ENCODE measurements at places on chromosomes 1 and 21. TPM values are rescaled to one million over a fixed set of nuclear protein-coding genes. Genes with fewer than 3 reads are reported as not detected.

- H3K27ac ChIP-seq: peak overlapping the region; percentile 62
- H3K4me3 ChIP-seq: no peak overlapping the region
- no peaks in the 10 kb centered on the region for H3K27me3 ChIP-seq
- no peak for DNase-seq
- no peaks in the 10 kb centered on the region for H3K4me1 ChIP-seq
Observed at GRCh38 chr1:32948905-32949304, 15.7 kb downstream of the RNF19B start.

GRCh38 chr1:230948301-230948700, 30.4 kb downstream of the TTC13 start:
- H3K27ac ChIP-seq: no peak overlapping the region
- H3K36me3 ChIP-seq: peaks cover 39% of the 10 kb centered on the region
- no peaks in the 10 kb centered on the region for H3K27me3 ChIP-seq
- no peak overlapping the region for H3K4me3 ChIP-seq
- no peak for DNase-seq
- H3K4me1 ChIP-seq: no peaks in the 10 kb centered on the region

- DNase-seq: no peak
- H3K36me3 ChIP-seq: no peaks in the 10 kb centered on the region
- no peak overlapping the region for H3K27ac ChIP-seq
- no peak overlapping the region for H3K4me3 ChIP-seq
- peaks cover 16% of the 10 kb centered on the region for H3K4me1 ChIP-seq
- H3K27me3 ChIP-seq: no peaks in the 10 kb centered on the region
Observed at GRCh38 chr21:35368326-35368725, 319.2 kb upstream of the RUNX1 start.

GRCh38 chr1:3657096-3657475, 4.8 kb downstream of the TP73 start:
- H3K27me3 ChIP-seq: peaks cover 62% of the 10 kb centered on the region
- H3K4me1 ChIP-seq: peaks cover 11% of the 10 kb centered on the region
- H3K4me3 ChIP-seq: no peak overlapping the region

DNA sequence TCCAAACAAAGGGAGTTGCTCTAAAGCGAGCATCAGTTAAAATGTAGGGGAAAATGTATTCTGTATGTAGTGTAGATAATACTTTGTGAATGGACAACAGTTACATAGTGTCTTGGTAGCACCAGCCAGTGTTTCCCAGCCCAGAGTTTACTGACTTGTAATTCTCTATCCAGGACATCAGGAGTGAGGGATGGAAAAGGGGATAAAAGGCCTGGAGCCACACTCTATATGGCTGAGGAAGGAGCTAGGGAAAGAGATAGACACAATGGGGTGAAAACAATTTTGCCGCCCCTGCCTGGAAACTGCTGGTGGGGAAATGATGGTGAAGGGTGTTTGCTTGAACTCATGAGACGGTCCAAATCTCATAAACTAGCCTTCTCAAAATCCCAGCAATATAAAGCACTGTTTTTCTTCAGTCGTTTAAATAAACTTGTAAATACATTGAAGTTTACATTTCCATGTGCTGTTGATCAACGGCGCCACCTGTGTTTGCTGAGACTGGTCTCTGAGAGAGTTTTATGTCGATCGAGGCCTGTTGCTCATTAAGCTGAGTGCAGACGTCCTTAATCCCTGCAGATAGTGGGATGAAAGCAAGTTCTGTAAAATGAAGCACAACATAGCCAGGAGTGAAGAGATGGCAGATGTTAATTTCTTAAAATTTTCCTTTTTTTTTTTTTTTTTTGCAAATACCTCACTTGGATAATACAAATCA, 27.9 kb upstream of the AGO1 start:
- no peaks in the 10 kb centered on the region for H3K27me3 ChIP-seq
- DNase-seq: no peak
- H3K4me1 ChIP-seq: peaks cover 15% of the 10 kb centered on the region
- H3K4me3 ChIP-seq: no peak overlapping the region

GRCh38 chr1:3014050-3014440, 7.2 kb upstream of the ACTRT2 start:
- DNase-seq: no peak
- no peaks in the 10 kb centered on the region for H3K36me3 ChIP-seq
- peaks cover 19% of the 10 kb centered on the region for H3K4me1 ChIP-seq
- no peak overlapping the region for H3K27ac ChIP-seq

SPSB1 gene
- total RNA-seq: 18.9 TPM

All from tibial nerve (tissue), 4 donors.